CD4-positive, alpha-beta T cell treated with Interferon gamma for 1 hour (primary cell): ENCODE measurements at places on chromosomes 11 and 22.
A peak's percentile ranks its signal among the peaks of the same experiment; 100 is the strongest.

DNA sequence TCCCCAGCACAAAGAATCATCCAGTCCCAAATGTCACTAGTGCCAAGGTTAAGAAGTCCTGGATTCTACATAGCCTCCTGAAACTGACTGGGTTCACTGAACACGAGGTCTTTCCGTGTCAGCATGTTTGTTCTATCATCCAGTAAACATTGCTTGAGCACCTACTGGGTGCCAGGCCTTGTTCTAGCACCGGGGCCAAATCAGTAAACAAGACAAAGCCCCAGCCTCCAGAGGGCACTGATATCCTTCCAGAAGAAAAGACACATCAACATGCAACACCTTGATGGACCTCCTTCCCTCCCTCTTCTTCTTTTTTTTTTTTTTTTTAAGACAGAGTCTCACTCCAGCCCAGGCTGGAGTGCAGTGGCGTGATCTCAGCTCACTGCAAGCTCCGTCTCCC lies 26.9 kb downstream of the TPST2 start:
- DNase-seq = no peak

DNA sequence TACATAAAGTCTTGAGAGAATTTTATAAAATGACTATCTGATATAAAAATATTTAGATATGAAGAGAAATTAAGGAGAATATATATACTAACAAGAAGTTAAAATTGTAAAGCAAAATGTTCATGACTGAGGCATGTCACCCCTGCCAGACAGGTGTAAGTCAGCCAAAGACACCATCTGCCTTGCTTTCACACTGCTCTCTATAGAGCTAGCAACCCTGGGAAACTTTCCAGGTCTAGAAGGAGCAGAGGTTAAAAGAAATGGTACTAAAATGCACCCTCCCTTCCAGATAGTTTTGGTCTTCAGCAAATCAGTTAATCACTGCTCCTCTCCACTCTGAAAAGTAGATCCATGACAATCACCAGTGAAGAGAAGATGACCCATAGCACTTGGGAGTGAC lies 16.5 kb downstream of the PPP2R1B start:
- DNase-seq = no peak

GRCh38 chr11:118912742-118913410 lies 12.8 kb downstream of the BCL9L start:
- DNase-seq = peak; percentile 39

- no peak for DNase-seq
These were observed 9.2 kb upstream of the TPCN2 start for GRCh38 chr11:69039501-69039900.

- no peak for DNase-seq
These were observed 558.5 kb downstream of the MN1 start for GRCh38 chr22:27242917-27243589.

DNA sequence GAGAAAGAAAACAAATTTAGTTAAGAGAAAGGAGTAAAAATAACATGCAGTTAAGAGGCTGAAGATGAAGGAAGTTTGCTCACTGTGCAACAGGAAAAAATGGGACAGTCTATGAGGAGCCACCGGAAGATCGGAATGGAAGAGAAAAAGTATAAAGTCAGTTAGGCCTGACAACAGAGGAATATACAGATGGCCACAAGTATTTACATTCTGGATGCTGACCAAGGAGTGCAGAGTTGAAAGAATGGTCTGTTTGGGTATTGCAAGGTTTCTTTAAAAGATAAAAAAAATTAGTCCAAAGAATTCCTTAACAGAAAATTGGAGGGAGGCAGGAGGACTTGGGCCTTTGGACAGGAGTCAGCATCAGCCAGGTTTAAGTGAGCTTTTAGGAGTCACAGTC lies 37.5 kb downstream of the RBFOX2 start:
- DNase-seq = no peak

DNA sequence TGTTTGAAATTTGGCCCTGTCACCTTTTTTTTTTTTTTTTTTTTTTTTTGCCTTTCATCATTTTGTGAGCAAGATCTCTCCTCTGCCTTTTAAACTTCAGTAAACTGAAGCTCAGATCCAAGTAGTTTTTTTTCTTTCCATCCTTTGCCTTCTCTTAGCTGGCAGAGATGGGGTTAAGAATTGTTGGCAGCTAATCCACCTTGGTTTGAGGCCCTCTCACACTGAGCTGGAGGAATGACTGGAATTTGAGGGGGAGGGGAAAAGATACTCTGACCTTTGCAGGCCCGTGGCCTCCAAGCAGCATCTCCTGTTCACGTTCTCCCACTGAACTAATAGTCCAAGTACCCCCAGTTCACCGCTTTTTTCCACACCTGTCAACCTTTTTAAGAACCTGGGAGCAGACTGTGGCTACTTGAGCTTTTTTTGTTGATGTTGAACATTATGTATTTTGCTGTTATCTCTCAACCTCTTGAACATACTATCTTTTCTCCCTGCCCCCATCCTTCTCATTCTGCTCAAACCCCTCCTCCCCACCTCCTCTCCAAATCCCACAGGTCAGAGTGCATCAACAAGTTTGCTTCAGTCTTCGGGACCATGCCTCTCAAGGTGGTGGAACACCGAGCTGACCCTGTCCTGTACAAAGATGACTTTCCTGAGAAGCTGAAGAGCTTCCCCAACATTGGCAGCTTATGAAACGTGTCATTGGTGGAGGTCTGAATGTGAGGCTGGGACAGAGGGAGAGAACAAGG lies 66.2 kb downstream of the ALX4 start:
- no peak for DNase-seq

DNA sequence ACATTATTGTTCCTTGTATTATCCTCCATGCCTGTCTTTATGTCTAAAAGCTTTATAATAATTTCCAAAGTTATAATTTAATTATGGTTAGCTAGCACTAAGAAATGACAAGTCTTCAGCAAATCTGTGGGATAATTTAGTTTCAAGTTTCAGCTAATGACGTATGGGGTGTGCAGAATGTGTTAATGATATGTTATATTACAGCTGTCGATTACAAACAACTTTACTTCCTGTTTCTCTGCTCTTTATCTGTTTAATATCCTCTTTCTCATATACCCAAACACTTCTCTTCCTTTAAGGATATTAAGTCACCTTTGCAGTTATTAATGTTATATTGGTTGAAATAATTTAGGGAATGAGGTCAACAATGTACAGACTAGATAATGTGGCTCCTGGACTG lies 161.8 kb downstream of the CASP12 start:
- DNase-seq = no peak

DNA sequence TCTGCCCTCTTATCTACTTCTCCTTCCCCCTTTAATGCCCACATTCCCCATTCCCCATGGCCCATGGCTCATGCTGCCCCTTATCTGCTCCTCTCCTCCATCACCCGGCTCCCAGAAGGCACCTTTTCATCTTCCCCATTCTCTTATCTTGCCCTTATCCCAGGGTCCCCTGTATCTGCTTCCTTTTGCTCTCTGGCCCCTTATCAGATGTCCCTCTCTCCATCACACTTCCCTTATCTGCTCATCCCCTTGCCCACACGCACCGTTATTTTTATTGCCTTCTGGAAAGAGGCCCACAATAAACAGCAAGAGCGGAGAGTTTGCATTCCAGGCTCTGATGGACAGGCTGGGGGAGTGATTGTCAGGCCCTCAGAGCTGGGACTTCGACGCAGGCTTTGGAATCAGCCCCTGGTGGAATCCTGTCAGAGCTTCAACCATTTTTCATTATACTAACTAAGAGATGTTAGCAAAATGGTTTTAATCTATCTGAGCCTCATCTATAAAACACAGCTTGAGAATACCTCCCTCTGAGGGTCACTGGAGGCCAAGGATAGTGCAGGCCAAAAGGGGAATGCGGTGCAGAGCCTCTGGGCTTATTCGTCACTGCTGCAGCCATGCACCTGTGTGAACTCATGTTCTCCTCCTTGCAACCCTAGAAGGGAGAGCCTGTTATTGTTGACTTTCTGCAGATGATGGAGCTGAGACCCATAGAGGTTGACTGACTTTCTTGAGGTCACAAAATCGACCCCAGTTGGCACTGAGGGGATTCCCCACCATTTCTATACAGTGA lies 37.0 kb upstream of the LRRC55 start:
- DNase-seq = no peak

DNA sequence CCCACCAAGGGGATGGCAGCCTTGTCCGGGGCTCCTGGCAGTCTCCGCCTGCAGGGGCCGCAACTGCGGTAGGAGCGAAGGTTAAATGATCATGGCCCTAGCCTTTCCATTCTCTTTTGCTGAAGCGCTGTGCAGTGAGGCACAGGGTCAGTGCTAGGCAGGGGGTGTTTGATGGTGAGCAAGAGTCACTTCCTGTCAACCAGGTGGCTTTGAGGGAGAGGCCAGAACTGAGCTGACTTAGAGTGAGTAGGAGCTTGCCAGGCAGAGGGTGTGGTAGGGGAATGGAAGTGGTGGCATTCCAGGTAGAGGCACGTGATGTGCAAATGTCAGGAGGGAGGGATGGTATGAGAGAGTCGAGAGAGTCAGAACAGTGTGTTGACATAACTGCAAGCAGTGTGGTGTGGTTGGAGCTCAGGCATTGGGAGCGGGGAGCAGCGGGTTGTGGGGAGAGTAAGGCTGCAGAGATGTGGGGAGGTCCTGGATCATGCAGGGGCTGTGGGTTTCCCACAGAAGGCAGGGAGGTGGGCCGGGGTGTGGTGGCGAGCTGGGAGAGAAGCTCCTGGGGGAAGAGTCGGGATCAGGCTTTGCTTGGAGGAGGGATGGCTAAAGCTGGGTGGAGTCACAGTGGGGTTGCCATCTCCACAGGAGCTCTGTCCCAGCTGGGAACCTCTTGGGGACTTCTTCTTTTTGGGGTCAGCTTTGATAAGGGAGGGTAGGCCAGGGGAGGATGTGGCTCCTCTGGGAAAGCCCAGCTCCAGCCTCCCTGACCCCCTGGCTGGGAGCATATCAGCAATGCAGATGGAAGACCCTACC lies 33.3 kb downstream of the AMPD3 start:
- no peak for DNase-seq
